ENCODE measurements at places on chromosomes 6 and 20.

DNA sequence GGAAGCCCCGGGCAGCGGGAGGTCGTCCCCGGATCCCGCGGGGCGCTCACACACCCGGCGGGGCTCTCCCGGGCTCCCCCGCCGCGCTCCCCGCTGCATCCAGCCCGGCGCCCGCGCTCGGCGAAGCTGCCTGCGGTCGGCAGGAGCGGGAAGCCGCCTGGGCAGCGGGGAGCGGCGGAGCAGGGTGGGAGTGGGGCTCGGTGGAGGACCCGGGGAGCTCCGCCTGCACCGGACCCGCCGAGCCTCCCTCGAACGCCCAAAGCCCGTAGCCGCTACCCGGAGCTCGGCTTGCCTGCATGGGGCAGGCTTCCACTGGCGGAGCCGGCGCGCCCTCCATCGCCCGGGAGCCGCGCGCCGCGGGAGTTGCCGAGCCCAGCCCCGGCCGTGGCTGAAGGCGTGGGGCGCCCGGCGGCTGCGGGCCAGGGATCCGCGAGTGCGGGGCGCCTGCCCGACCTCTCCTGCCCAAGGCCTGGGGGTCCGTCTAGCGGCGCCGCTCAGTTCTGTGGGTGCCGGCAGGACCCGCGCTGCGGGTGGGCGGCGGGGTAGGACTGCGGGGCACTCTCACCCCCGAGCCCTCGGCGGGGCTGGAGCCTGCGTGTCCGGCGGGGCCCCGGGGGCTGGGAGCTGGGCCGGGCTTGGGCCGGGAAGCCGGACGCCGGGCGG, 671 bp downstream of the CDH4 start:
- no peak for DNase-seq

DNA sequence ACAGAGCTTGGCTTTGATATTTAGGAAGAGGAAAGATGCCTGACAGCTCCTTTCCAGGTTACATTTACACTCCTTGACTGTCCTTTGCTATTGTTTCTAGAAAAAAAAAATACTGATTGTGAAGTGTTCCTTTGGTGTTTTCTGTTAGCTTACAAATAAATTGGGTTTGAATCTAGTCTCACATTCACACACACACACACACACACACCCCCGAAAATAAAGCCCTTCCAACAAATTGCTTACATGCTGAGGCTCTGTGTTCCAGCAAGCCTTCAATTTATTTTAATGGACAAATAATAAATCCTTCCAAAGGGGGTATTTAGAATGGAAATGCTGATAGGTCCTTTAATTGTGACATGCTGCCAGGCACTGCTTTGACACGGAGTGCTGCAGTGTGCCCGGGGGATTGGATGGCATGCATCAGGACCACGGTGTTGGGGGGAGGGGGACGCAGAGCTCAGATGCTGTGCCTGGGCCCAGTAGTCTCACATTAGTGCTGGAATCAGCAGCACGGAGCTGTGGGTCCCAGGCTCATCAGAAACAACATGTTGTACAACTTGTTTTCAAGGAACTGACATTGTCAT, 199.9 kb downstream of the CD83 start:
- DNase-seq, result no peak

GRCh38 chr6:149448821-149449453, 35.9 kb downstream of the ZC3H12D start:
- no peak for DNase-seq

GRCh38 chr6:322940-323729, 30.8 kb downstream of the DUSP22 start:
- no peak for DNase-seq

- no peak for DNase-seq
Measured at GRCh38 chr6:114611696-114612095, 268.9 kb upstream of the HS3ST5 start.

GRCh38 chr6:44481760-44482159, 94.3 kb downstream of the CDC5L start:
- no peak for DNase-seq

- DNase-seq, result no peak
Measured at GRCh38 chr6:101614774-101615173, 221.3 kb downstream of the GRIK2 start.
